ENCODE measurements at places on chromosomes 1 and 21. TPM values are rescaled to one million over a fixed set of nuclear protein-coding genes. Genes with fewer than 3 reads are reported as not detected.

- DNase-seq: no peak
Measured at GRCh38 chr1:3242408-3243260, 173.6 kb downstream of the PRDM16 start.

- no peak for DNase-seq
Measured at GRCh38 chr1:51230501-51231078, 5.5 kb upstream of the RNF11 start.

- DNase-seq: no peak
Measured at GRCh38 chr1:217052626-217053025, 329.4 kb upstream of the ESRRG start.

DNA sequence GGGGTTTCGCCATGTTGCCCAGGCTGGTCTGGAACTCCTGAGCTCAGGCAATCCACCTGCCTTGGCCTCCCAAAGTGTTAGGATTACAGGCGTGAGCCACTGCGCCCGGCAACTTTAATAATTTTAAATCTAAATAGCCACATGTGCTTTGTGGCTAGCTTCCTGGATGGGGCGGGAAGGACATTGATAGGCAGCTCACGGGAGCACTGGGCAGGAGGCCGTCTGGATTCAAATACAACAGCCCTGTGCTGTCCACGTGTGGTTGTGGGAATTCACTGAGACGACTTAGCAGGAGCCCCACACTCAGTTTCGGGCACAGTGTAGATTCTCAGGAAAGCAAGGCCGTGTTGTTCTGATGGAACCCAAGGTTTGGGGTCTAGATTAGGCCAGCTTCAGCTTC lies 177.1 kb downstream of the ETS2 start:
- no peak for DNase-seq

- DNase-seq: no peak
Measured at GRCh38 chr1:94527447-94528031, 14.0 kb downstream of the F3 start.

GRCh38 chr1:215637041-215637573 lies 70.0 kb downstream of the KCTD3 start:
- DNase-seq: no peak

DNA sequence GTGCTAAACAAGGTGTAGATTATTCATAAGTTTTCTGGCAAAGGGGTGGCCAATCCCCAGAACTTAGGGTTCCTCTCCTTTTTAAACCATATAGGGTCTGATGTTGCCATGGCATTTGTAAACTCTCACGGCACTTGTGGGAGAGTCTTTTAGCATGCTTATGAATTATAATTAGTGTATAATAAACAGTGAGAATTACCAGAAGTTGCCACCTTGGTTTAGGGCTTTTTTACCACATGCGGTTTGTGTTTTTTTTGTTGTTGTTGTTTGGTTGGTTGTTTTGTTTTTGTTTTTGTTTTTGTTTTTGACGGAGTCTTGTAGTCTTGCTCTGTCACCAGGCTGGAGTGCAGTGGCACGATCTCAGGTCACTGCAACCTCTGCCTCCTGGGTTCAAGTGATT lies 8.9 kb upstream of the LAX1 start:
- no peak for DNase-seq

DNA sequence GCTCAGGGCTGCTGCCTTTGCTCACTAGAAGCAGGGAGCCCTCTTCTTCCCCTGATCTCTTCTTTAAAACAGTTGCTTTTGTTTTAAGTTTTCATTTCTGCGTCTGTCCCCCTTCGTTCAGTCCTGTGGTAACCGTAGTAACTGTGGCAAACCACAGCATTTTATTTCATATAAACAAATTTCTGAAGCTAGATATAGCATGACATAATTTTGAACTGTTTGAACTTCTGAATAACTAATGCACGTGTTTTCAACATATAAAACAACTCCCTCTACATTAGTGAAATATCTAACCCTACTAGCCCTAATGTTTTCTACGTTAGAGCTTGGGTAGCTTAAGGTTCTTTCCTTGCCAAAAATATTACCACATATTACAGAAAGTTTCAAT lies 104.6 kb downstream of the DISP1 start:
- no peak for DNase-seq

GRCh38 chr1:236888903-236889302 lies 93.8 kb downstream of the MTR start:
- DNase-seq: no peak

- DNase-seq: no peak
Measured at GRCh38 chr1:203873094-203873493, 11.7 kb downstream of the SNRPE start.

DNA sequence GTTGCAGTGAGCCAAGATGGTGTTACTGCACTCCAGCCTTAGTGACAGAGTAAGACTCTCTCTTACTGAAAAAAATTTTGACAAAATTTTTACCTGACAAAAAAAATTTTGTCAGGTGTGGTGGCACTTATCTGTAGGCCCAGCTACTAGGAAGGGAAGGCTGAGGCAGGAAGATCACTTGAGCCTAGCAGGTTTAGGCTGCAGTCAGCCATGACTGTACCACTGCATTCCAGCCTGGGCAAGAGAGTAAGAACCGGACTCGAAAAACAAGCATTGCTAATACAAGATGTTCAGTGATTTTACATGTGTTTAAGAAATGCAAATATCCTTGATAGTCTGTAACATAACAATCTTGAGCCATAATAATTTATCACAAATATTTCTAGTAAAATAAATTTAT lies 46.9 kb downstream of the USP48 start:
- no peak for DNase-seq

DNA sequence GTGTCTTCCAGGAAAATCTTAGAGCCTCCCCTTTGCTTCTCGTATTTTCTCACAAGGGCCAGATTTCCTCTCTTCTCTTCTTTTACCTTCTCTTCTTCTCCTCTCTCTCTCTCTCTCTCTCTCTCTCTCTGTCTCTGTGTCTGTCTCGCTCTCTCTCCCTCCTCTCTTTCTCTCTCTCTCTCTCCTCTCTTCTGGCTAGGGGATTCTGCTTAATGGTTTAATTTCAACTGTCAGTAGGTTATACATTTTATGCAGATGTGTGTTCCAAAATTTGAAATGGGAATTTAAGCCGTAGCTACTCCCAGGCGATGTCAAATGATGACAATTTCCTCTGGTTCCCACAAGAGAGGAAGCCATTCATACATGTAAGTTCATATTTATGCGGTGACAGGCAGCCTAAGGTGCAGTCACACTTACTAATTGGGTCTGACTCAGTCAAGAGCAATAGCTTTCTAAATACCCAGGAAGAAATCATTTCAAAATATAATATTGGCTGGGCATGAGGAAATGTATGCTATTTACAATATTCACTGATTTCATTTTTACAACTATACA lies 1.4 kb downstream of the DSCAM start:
- no peak for DNase-seq

DNA sequence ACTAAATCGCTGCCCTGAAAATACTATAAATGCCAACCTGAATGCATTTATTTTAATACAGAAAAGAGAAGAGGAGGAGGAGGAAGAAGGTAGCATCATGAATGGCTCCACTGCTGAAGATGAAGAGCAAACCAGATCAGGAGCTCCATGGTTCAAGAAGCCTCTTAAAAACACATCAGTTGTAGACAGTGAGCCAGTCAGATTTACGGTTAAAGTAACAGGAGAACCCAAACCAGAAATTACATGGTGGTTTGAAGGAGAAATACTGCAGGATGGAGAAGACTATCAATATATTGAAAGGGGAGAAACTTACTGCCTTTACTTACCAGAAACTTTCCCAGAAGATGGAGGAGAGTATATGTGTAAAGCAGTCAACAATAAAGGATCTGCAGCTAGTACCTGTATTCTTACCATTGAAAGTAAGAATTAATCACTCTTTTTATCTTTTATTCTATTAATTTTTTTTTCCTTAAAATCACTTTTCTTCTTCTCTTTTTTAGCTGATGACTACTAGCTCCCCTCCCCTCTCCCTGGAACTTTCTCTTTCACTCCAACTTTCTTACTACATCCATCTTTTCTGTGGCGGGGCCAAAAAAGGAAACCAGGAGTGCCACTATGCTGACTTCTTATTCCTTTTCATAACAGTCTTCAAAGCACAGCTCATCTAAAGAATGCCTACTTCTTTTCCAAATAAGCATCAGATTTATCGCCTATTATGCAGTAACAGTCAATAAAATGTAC lies 36.3 kb downstream of the FUBP1 start:
- no peak for DNase-seq

GRCh38 chr1:1111516-1112236 lies 4.2 kb downstream of the C1orf159 start:
- no peak for DNase-seq

GRCh38 chr1:206915030-206915735 lies 6.6 kb downstream of the FCMR start:
- DNase-seq: no peak

DNA sequence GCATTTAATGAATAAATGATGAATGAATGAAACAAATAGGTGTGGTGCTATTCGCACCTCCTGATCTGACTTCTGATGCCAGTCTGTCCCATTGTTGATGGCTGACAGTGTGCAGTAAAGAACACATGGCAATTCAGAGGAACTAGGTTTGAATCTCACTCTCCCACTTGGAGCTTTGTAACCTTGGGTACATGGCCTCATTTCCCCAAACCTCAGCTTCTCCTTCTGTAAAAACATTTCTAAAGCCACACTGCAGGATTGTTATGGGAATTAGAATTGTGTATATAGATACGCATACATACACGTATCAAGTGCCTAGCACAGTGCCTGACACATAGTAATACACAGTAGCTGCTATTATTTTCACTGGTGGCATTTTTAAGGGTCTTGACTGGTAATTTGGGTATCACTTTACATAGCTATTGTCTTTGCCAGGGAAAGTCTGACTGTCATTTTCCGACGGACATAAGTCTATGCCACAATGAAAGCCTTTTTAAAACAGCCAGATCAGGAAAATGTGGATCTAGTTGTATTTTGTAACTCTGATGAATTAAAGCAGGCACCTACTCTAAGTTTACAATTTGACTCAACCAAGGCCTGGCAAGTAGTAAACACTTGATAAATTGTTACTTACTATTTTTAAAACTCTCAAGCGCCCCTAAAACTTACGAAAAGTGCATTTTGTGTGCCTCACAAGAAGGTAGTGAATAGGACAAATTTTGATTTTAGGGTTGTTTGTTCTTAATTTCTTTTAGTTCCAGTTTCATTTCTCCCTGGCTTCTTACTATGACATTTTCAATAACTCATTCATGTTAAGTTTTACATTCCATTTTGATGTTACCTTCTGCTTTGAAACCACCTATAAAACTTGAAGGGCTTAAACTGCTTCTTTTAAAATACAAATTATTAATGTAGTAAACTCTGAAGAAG lies 164.4 kb downstream of the SDCCAG8 start:
- no peak for DNase-seq

GRCh38 chr1:172487550-172487949 lies 43.7 kb upstream of the PIGC start:
- DNase-seq: no peak

- no peak for DNase-seq
Measured at GRCh38 chr1:171566467-171566866, 55.6 kb upstream of the MYOCOS start.

GRCh38 chr1:154666051-154666790 lies 58.2 kb upstream of the ADAR start:
- no peak for DNase-seq

GRCh38 chr21:24223624-24224023 lies 1383.7 kb downstream of the MRPL39 start:
- no peak for DNase-seq

The SUSD4 gene
- total RNA-seq: 12.9 TPM

The C1orf87 gene
- total RNA-seq: 0.20 TPM

The CYP2J2 gene
- total RNA-seq: 10.1 TPM

The TOMM40L gene
- 5.6 TPM for total RNA-seq

The OR10R2 gene
- total RNA-seq: not detected

The TENT5C gene
- 42.5 TPM for total RNA-seq

The RGSL1 gene
- not detected for total RNA-seq

Measured in skin of body (tissue), 3 donors.